Activated T-helper 1 cell treated with anti-CD3 and anti-CD28 coated beads, Interleukin-2, amount 50 U/mL, for 16 hours (primary cell): ENCODE measurements at places on chromosomes 4 and X.

DNA sequence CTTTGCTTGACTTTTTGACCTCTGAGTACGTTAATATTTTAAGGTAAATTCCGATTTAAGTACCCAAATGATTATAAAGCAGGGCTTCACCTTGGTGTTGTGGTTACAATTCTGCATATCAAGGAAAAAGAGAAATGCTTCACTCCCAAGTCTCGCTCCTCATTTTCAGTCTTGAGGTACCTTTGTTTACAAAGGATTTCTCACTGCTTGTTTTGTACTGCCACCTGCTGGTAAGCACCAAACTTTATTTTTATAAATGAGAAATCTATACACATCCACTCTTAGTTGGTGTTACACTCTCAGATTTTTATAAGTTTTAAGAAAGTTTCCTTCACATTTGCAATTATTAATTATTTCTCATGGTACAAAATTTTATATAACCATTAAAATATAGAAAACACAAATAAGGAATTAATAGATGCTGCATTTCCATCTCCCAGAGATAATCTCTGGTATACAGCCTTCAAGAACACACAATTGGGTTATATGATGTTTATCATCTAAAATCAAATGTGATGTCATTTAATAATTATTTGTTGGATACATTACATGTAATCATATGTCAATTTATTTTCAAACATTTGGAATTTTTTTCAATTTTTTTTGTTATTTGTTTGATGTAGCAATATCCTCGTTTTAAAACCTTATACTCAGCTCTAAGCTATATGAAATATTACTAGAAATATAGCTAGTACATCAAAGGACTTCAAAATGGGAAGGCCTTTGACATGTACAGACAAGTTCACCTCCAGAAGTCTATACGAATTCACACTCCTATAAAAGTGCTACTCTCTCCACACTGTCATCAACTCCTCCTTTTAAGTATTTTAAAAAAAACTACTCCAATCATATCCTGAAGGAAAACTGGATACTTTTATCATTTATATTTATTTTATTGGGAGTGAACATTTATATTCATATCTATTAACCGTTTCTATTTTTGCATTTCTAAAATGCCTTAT, 179.9 kb downstream of the KCNIP4 start:
- no peak for DNase-seq

DNA sequence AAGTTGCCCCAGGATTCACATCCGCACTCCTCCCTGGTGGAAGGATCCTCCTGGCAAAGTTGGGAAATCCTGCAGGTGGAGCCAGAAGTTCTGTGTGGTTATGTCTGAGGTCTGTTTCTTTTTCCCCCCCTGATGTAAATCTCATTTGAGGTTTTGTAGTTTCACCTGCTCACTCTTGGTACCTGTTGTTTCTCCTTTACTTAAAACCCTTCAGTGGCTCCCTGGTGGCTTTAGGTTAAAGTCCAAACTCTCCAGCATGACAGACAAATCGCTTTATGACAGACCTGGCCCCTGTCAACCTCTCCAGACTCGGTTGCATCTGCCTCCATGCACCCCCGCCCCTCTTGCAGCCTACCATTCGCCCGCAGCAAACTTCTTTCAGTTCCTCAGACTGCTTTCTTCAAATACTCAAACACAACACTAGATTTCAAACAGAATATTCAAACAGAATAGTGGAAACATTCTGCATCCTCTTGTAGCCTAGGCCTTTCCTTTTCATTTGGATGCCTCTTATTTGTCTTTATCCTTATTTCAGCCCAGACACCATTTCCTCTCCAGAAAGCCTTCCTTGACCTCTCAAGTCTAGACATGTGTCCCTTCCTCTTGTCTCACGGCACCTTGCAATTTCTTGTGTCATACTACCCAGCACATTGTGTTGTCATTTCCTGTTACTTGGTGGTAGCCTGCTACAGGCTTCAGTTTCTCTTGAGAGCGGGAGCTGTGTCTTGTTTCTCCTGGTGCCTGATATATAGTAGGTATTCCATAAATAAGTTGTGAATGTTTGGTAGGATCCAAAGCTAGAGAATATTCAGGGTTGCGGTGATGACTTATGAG, 24.8 kb downstream of the IL13RA1 start:
- no peak for DNase-seq

GRCh38 chr4:8385106-8385505, 55.4 kb downstream of the ACOX3 start:
- no peak for DNase-seq

GRCh38 chr4:147491086-147491485, 10.2 kb downstream of the EDNRA start:
- DNase-seq: no peak

GRCh38 chr4:107710493-107711459, 9.3 kb downstream of the PAPSS1 start:
- DNase-seq: no peak

DNA sequence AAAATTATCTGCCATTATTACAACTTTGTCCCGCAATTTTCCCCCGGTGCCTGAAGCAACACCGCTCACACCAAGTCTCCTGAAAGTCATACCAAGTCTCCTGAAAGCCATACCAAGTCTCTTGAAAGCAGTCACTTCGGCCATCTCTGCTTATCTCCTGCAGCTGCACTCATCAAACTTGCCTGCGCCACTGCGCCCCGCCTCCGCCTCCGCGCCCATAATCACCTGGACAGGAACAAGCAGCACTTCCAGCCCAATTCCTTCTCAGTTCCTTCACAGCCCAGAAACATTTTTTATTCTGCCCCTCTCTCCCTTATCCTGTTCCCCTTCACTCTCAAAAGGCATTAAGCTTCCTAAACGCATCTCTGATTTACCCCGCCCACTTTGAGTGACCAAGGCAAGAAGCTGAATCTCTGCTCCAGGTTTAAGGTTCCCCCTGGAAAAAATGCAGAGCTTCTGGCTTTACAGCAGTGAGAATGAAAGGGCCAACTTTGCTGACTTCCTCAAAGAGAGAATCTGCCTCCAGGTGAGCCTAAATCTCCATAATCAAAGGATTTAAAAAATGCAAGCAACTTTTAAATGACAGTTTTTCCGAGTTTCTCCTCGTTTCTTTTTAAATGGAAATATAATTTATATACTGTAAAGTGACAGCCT, 7.7 kb downstream of the GPR50 start:
- no peak for DNase-seq

DNA sequence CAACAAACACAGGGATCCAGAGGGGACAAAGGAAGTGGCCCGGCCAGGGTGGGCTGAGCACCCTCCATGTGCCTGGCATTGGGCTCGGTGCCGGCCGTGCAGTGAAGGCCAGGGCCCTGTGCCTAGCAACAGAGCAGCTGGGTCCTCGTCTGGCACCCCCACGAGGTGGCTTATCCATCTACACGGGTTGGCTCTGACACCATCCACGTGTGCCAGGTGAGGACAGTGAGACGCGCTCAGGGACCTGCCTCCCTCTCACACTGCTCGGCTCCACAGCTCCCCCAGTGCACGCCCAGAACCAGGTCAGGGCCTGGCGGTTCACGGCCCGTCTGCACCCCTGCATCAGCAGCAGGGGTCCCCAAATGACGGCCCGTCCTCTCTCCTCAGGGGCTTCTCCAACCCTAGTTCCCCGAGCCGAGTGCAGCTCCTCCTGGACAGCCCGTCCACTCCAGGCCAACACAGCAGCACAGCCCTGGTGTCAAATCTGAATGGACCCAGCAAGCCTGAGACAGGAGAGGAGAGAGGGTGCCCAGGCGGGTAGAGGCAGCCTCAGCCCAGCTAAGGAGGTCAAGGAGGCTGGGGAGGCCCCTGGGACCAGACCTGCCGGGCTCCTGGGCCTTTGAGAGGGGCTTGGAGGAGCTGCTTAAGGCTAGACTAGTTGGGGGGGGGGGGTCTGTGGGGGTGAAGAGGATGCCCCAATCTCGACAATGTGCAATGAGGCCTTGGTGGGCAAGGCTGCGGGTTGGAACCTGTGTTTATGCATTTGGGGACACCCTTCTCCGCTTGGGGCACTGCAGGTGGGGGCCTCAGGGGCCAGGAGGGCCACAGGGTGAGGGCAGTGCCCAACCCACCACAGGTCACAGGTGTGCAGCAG, 113.6 kb downstream of the FAM53A start:
- no peak for DNase-seq

DNA sequence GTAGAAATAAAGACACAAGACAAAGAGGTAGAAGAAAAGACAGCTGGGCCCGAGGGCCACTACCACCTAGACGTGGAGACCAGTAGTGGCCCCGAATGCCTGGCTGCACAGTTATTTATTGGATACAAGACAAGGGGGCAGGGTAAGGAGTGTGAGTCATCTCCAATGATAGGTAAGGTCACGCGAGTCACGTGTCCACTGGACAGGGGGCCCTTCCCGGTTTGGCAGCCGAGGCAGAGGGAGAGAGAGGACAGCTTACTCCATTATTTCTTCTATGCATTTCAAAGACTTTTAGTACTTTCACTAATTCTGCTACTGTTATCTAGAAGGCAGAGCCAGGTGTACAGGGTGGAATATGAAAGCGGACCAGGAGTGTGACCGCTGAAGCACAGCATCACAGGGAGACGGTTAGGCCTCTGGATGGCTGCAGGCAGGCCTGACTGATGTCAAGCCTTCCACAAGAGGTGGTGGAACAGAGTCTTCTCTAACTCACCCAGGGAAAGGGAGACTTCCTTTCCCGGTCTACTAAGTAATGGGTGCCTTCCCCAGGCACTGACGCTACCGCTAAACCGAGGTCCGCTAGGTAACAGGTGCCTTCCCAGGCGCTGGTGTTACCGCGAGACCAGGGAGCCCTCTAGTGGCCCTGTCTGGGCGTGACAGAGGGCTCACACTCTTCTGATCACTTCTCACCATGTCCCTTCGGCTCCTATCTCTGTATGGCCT, 44.9 kb downstream of the ZBTB49 start:
- peak; percentile 61 for DNase-seq

GRCh38 chr4:170662250-170662649, 572.5 kb upstream of the AADAT start:
- no peak for DNase-seq

- DNase-seq: no peak
These were observed 100.8 kb upstream of the EOLA2 start for GRCh38 chrX:150038986-150039599.

DNA sequence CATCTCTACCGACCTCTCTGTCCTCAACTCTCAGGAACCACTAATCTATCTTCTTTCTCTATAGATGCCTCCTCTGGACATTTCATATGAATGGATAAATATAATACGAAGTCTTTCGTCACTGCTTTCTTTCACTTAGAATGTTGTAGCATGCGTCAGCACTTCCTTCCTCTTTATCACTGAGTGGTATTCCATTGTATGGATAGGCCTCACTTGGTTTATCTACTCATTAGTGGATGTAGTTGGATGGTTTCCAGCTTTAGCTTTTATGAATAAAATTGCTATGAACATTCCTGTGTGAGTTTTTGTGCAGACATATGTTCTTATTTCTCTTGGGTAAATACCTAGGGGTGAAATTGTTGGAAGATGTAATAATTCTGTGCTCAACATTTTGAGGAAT, 528.2 kb upstream of the FAT1 start:
- DNase-seq: no peak

DNA sequence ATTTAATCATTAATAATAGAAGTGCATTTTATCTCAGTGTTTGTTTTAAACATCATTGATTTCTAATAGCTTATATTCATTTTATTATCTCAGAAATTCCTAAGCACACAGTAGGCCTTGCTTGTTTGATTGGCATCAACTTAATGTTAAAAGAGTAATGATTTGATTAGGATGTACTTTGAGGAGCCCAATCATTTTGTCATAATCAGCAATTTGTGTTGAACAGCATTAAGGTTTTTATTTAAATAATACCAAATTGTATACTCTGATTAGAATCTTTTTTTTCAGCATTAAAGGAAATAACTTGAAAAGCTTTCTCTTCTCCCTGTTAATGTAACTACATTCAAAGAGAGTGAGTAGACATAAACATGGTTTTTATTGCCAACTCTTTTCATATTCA, 2262.0 kb upstream of the TENM3 start:
- no peak for DNase-seq

DNA sequence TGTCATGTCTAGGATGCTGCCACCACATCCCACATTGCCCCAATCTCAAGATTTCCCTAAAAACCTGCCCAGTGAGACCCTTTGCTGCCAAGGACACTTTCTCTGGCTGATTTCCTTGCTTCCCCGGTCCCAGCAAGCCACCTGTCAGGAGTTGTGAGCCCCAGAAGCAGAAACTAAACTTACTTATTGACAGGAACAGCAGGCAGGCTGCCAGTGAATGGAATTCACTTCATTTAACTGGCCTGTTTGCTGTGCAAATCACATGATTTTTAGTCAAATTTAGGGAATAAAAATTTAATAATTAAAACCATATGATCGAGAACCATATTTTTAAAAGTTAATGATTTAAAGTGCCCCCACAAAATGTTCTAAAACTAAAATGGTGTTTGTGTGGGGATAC, 48.5 kb downstream of the MAMLD1 start:
- no peak for DNase-seq

DNA sequence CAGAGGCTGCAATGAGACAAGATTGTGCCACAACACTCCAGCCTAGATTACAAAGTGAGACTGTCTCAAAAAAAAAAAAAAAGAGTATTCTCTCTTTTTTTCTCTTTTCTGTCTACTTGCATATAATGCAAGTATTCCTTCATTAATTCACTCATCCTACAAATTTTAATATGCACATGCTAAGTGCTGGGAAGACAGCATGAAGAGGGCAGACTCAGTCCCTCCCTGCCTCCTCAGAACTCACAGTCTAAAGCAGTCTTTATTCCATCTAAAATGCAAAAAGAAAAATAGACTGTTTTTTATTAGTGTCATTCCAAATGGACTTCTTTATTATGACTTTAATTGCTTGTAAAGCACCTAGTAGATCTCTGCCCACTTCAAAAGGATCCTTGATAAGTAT, 85.6 kb downstream of the NKX6-1 start:
- DNase-seq: no peak

DNA sequence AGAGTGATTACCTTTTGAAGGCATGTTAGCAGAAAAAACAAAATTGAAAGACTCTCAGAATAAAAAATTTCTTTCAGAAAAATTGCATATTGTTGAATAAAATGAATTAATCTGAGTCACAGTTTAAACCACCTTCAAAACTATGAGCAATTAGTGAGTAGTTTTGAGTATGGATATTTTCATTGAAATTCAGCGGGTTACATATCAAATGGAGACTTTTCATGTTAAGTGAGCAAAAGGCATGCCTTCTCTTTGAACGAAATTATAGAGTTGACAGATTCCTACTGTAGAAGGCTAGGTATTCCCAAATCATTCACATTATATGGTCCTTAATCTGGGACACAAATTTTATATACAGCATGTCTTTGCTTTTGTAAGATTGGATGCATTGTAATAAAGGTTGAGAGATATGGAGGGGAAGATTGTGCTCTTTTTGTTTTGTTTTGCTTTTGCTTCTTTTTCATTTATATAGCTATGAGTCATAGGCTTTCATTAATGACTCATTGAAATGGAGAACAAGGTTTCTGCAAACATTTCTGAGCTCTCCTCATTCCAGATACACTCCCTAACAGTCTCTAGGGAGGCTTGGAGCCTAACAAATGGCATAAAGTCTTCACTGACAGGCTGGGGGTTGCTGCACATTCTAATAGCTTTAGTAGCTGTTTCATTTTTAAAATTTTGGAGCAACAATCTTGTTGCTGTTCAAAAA, 21.6 kb downstream of the PCDH18 start:
- DNase-seq: no peak

GRCh38 chr4:125316791-125317524, 2.2 kb downstream of the FAT4 start:
- no peak for DNase-seq
